Caki2 (cell line): ENCODE measurements at places on chromosomes 4 and X. TPM values are rescaled to one million over a fixed set of nuclear protein-coding genes. Genes with fewer than 3 reads are reported as not detected.

TEX11 gene
- total RNA-seq: not detected in 2 replicates

PPP4R3C gene
- total RNA-seq: not detected in 2 replicates

ADGRG2 gene
- 34.1 and 38.6 TPM in 2 replicates for total RNA-seq

MSMO1 gene
- total RNA-seq: 141 and 152 TPM in 2 replicates

MCF2 gene
- total RNA-seq: 0.54 TPM in 1 of 2 replicates, not detected in the other

USP17L12 gene
- total RNA-seq: not detected in 2 replicates

GRIA2 gene
- total RNA-seq: not detected in 2 replicates

GRCh38 chrX:115547448-115547847 lies 13.5 kb upstream of the PLS3 start:
- no peak for DNase-seq

GRCh38 chr4:184955636-184956035 lies 62.7 kb upstream of the HELT start:
- no peak for DNase-seq

- DNase-seq: no peak
These were observed 98.3 kb upstream of the EOLA2 start for GRCh38 chrX:150036641-150037040.

DNA sequence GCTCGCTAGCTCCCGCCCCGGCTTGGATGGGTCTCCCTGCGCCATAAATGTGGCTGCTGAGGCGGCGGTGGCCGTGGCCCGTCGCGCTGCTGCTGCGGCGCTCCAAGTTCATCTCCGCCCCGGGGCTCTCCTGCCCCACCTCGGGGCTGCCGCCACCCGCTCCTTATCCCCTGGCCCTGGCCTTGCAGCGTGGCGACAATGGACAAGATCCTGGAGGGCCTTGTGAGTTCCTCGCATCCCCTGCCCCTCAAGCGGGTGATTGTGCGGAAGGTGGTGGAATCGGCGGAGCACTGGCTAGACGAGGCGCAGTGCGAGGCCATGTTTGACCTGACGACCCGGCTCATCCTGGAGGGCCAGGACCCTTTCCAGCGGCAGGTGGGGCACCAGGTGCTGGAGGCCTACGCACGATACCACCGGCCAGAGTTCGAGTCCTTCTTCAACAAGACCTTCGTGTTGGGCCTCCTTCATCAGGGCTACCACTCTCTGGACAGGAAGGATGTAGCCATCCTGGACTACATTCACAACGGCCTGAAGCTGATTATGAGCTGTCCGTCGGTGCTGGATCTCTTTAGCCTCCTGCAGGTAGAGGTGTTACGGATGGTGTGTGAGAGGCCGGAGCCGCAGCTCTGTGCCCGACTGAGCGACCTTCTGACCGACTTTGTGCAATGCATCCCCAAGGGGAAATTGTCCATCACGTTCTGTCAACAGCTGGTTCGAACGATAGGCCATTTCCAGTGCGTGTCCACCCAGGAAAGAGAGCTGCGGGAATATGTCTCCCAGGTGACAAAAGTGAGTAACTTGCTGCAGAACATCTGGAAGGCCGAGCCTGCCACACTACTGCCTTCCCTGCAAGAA lies 763 bp downstream of the USP38 start:
- DNase-seq: no peak

- no peak for DNase-seq
These were observed 51.5 kb downstream of the PSAPL1 start for GRCh38 chr4:7383266-7383665.

DNA sequence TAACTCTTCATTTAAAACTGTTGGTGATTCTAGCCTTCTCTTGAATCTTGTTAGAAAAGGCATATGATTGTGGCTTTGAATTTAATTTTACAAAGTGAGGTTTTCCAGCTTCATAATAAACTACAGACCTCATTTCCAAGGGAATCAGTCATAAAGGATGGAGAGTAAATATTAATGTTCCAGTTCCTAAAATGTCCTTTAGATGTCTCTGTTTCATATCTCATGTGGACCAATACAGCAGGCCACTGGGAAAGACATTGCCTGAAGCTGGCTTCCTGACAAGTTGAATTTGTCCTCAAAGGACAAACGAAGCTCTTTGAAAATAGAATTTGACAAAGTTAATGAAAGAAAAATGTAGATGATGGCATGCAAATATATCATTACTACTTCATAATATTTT lies 125.4 kb downstream of the ZNF330 start:
- DNase-seq: peak; percentile 43

GRCh38 chr4:165355900-165356300 lies 22.9 kb upstream of the CPE start:
- peak; percentile 16 for DNase-seq

GRCh38 chrX:40434947-40435346 lies 145.8 kb upstream of the ATP6AP2 start:
- no peak for DNase-seq

DNA sequence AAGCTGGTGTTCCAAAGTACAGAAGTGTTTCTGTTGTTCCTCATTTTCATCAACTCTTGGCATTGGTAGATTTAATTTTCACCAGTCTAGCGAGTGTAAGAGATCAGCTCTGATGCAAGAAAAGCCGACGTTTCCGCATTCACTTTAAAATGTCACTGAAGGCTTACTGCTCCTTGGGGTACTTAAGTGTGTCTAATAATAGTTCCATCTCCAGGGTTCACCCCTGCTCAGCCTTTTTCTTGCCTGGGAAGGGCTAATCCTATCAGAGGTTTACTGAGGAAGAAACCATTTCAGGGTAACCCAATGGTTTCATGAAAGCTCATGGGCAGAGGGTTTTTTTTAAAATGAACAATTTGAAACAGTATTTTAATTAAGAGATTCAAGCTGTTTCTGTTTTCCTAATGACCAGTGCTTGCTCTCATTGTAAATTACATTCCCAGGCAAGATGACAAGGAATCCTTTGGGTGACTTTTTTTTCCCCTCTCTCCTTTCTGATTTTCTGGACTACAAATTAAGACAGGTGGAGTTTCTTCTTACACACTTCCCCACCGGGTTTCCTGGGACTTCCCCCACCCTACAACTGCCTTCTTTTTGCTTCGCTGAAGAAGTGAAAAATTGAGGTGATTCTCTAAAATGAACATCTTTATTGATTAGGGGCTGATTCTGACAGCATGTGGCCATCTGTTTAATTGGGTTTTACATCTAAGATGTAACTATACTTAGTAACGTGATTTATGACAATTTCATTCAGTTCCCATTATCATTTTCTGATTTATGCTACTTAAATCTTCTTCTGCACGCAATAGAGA lies 78.7 kb upstream of the CBLL2 start:
- DNase-seq: no peak

DNA sequence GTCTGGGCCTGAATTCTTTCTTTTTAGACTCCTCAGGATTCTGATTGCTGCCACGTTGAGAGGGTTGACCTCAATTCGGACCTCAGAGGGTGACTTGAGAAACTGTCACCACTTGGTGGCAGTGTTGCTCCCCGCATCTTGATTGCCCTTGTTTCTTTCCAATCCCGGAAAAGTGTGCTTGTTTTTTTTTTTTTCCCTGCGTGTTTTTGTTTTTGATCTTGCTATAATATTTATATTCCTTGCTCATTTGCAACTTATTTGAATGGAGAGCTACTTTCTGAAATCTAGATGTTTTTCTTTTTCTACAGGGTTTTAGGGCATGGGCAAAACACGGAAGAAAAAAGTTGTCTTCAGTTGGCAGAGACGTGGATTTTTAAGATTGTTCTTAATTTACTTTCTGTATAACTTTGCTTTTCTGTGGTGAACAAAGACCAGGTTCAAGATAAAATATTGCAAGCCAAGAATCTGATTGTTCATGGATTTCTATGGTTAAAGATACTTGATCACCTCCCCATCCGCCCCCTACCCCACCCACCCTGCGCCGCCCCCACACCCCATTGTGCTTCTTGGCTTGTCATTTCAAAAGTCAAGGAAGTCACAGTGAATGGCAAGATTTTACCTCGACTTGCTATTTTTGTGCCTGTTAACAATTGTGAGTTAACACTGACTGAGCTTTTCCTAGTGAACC lies 102.0 kb downstream of the PTTG2 start:
- DNase-seq: peak; percentile 55

- no peak for DNase-seq
These were observed 3.1 kb upstream of the SLBP start for GRCh38 chr4:1715002-1715758.

- DNase-seq: no peak
These were observed 91.3 kb upstream of the DCLK2 start for GRCh38 chr4:149986917-149987316.

GRCh38 chrX:49877397-49878101 lies 1.7 kb upstream of the USP27X start:
- DNase-seq: no peak

DNA sequence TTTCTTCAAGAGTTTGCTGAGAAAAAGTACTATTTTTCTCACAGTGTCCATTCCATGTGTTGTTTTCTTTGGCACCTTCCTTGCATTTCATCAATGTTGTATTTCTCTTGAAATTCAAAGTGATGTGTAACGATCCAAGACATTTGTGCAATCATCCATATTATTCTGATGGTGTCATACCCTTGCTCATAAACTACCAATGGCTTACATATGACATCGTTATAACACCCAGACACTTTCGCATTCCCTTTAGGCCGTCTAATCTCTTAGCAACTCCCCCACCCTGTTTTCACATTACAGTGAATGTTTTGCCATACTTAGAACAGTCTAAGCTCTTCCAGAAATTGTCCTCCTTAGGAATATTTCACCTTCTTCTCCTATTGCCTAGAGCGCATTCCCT lies 1779.0 kb downstream of the PCDH7 start:
- peak; percentile 90 for DNase-seq

GRCh38 chr4:114487101-114487500 lies 111.5 kb upstream of the UGT8 start:
- DNase-seq: no peak
